Activated naive CD4-positive, alpha-beta T cell treated with anti-CD3 and anti-CD28 coated beads, Interleukin-2, amount 50 U/mL, for 72 hours (primary cell): ENCODE measurements at places on chromosomes 5 and 9.

DNA sequence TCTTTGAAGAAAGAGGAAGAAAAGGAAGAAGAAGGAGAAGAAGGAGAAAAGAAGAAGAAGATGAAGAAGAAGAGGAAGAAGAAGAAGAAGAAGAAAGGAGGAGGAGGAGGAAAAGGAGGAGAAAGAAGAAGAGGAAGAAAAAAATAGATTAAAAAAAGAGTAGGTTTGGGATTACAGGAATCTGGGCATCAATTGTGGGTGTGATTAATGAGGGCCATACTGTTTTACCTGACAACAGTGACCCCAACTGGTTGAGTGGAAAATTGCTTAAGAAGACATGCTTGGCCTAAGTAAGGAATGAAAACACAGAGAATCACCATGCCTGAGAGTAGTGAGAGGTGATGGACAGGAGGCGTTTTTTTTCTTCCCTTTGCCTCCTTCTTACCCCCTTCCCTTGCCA, 114.6 kb downstream of the FAM170A start:
- no peak for DNase-seq

DNA sequence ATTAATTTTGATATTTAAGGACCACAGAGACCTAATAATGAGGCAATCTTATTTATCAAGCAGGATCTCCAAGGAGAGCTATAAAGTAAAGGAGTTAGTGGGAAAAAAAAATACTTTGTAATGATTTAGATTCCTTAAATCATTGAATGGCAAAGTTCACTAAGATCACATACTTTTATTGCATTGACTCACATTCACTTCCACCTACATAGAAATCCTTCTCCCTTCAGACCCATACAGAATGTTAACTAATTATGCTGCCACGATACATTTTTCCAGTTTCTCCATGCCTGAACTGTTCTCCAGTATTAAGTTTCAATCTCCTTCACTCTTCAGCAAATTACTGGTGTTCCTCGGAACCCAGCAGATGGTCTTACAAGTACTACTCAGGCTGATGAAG, 388.7 kb downstream of the EFNA5 start:
- no peak for DNase-seq

- DNase-seq: no peak
These were observed 263.9 kb downstream of the SPOCK1 start for GRCh38 chr5:137234973-137235943.

DNA sequence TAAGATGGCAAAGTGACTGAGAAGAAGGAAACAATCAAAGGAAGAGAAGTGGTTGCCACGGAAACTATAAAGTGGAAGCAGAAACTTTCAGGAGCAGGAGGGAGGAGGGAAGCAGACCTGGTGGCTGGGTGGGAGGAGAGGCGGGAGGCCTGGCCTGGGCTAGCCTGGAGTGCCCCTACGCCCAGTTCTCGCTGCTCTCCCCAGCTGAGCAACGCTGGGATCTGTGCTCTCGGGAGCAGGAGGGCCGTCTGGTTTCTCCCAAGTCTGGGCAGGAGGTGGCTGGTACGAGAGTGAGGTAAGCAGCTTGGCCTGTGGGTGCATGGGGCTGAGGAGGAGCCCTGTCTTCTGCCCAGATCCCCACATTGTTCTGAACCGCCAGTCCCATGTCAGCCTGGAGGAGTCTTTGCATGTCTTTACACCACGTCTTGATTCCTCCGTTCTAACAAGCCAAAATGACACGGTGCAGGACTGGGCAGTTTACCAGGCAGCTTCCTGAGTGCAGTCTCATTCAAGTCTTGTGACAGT, 15.0 kb upstream of the DAB2IP start:
- DNase-seq: no peak

DNA sequence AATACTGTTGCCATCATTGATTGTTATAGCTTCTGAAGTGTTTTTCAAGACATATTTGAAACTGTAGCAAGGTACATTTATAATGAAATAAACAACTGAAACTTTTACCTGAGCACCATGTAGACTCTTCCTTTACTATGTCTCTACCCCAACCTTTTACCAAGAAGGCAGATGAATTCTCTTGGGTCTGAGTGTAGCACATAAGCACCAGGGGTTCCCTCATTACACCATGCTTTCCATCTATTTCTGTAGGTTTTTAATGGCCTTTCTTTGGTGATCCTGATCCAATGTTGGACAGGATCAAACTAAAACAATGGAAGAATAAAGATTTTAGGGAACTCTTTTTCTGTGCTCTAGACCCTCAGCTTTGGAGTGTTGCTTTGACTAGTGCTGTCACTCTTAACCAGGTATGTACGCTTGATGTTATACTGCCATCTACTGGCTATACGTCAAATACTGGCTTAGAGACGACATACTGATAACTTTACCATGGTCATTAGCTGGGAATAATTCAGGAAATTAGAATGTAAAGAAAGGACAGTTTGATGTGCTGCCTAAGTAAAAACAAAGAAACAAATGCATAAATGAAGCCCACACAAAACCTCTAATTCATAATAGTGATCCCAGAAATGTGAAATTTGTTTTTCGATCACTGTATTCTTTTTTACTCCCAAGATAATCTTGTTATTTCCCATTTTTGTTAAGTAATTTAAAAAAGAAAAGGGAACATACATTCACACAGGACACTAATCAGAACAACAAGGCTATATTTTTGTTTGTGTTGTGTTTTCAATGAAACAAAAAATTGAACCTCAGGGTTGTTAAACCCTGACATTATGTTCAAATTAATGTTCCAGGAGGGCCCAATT, 30.7 kb downstream of the IFNW1 start:
- peak; percentile 20 for DNase-seq

DNA sequence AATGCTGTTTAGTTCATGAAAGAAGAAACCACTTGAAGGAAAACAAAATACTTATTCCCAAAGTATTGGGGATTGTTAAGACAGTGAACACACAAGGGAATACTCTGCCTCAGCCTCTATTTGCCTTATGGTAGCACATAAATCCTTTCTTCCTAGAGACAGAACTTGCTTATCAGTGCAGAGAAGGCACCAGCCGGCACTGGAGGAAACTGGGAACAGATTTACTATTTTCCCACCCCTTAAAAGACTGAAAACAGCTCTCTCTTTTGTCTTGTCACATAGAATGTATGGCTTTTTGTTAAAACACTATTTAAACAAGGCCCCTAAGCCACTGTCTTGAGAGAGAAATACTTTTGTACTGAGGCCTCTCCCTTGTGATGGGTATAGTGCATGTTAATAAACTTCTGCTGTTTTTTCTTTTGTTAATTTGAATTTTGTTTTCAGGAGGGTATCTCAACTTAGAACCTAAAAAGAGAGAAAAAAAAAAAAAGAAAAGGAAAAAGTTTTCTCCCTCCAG, 40.7 kb upstream of the EDIL3 start:
- no peak for DNase-seq

- no peak for DNase-seq
These were observed 43.2 kb upstream of the BRINP1 start for GRCh38 chr9:119412399-119412798.

DNA sequence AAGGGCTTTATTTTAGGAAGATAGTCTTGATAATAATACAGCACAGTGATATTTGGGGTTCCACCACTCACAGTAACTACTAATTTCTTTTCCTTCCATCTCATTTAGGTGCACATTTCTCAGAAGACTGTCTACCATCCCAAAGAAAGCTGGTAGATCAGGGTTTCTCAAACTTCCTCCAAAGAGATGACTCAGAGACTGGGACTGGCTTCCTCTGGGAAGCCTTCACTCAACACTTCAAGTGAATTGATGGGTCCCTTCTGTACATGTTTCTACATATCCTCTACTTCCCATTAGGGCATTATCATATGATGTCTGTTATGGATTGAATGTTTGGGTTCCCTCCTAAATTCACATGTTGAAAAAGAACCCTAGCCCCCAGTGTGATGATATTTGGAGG, 138.5 kb downstream of the SPOCK1 start:
- no peak for DNase-seq

DNA sequence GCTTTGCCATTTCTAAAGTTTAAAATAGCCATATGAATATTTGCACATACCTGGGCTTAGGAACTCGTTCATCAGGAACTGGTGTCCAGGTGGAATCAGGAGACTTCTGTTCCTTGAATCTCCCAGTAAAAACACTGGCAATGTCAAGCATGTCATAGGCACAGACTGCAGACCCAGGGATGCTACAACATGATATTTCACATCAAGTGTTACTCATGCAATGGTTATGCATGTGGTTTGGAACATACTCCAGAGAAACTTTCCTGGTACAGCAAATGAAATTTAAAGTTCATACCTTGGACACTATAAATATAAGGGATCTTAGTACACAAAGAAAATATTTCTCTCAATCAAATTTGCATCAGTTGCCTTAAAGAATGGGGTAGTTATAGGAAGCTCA, 92.2 kb downstream of the SEMA6A start:
- no peak for DNase-seq

DNA sequence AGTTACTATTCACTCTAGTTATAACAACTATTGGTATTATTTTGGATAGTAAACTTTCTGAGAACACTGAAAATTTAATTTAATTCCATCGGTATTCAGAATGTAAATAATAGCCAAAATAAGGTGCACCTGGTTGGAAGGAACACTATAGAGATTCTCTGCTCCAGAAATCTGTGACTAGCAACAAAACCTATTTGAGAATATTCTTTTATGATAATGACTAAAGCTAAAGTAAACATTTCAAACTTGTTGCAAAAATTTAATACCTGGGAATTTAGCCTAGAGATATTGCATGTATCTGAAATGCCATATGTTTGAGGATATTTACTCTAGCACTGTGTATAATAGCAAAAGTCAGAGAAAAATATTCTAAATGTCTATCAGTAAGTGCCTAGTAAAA, 144.1 kb downstream of the PLK2 start:
- DNase-seq: no peak

GRCh38 chr9:108156270-108156998, 666.9 kb upstream of the KLF4 start:
- no peak for DNase-seq

- DNase-seq: no peak
These were observed 81.4 kb upstream of the RANBP6 start for GRCh38 chr9:6096821-6097220.

DNA sequence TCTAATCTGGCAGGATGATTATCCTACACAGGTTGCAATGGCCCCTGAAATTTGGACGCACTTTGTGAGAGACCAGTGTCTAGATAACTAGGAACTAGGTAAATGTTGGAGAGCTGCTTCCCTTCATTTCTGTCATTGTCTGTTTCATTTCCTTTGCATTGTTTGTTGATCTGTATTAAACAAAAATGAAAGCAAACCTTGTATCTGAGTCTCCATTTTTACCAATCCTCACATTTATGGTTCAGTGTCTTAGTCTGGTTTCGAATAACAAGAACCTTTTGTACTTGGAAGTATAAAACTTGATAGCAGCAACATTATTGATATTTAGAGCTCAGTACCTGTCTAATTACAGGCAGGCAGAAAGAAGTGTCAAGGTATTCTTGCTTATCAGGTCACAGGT, 105.5 kb downstream of the MRPS30 start:
- no peak for DNase-seq

- DNase-seq: no peak
These were observed 22.4 kb downstream of the GOLGA2 start for GRCh38 chr9:128253140-128253990.

DNA sequence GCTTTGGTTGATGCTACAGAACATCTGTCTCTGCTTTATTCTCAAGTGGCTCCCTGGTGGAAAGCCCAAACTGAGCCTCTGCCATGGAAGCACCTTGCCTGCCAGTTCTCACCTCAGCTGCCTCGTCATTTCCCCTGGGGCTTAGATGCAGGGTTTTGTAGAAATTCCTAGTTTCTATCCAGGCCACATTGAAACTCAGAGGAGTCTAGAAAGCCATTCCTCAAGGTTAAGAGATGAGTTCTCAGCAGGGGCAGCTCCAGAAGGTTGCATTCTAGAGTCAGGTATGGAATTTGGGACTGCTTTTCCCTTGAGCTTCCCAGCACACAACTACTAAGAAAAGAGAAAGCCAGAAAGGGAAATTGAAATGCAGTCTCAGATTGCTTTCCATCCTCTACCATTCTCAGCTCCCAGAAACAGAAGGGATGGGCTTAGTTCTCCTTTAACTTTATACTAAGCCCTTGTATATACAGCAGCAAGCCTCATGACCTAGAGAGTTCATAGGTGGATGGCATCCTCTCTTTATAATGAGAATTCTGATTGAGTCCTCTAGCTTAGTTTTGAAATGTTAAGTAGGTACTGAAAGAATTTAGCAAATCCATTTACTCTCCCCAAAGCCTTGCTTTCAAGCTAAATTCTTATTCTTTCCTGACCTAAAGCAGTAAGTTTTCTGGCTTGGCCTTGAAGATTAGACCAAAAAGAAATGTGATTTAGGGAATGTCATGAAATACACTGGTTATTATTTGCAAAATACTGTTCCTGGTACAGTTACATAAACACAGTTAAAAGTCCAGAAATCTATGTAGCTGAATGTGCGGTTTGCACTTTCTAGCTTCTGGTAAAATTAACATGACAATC, 66.0 kb upstream of the MEF2C start:
- DNase-seq: no peak

- no peak for DNase-seq
These were observed 212.4 kb downstream of the MAPKAP1 start for GRCh38 chr9:125494653-125494915.

- no peak for DNase-seq
These were observed 539.5 kb downstream of the EBF1 start for GRCh38 chr5:158560170-158560569.

DNA sequence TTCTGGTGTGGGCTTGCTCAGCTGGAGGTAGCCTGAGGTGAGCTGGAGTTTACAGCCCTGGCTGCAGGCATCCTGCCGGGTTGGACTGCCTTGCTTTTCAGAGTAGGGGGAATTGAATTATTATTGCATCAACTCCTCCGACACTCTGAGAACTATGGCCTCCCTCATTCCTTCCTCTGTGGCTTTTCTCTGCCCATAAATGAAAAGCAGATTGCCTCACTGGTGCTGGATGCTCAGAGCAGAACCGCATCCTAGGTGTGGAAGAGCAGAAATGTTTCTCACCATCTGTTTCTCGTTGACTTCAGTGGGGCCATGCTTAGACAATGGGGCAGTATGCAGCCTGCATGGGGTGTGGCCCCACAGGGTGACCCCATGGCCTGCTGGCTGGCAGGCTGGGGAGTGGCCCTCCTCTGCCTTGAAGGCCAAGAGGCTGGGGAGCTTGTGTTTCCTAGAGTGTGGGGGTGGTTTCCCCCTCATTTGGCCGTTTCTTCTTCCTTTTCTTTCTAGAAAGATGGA, 27.3 kb upstream of the TGFBI start:
- DNase-seq: no peak
